Stimulated activated CD8-positive, alpha-beta memory T cell treated with anti-CD3 and anti-CD28 coated beads, Interleukin-12 subunit alpha, Interleukin-12 subunit beta, amount 100 ng/mL, for 1 hour (primary cell): ENCODE measurements at places on chromosomes 7 and 10.

GRCh38 chr10:26566525-26567350, 128.6 kb downstream of the APBB1IP start:
- DNase-seq = no peak

DNA sequence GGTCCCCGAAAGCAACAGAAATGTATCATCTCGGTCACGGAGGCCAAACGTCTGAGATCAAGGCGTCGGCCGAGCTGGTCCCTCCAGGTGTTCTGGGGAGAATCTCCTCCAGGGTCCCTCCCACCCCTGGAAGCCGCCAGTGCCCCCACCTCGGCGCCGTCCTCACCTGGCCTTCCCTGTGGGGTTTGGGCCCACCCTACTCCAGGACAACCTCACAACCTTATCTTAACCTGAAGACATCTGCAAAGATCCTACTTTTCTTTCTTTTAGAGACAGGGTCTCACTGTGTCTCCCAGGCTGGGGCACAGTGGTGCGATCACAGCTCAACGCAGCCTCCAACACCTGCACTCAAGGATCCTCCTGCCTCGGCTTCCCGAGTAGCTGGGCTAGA, 33.4 kb downstream of the ADAP1 start:
- DNase-seq = no peak

DNA sequence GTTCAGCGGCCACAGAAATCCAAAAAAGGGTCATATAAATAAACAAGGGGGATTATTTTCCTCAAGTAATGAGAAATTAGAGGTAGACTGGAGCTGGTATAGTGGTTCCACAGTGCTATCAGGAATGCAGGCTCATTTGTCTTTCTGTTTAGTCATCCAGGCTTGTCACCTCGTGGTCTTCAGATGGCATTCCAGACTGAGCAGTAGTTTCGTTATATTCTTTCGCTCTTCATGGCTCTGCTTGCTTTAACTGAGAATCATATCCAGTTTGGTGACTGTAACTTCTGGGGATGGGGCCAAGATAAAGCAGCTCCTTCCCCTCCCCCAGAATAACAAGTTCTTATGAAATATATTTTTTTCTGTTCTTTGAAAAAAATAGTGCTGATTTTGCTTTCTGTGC, 9.5 kb downstream of the ANKIB1 start:
- no peak for DNase-seq

GRCh38 chr10:49611166-49611815, 1.2 kb downstream of the SLC18A3 start:
- no peak for DNase-seq

GRCh38 chr7:38070718-38071117, 107.3 kb upstream of the STARD3NL start:
- no peak for DNase-seq

DNA sequence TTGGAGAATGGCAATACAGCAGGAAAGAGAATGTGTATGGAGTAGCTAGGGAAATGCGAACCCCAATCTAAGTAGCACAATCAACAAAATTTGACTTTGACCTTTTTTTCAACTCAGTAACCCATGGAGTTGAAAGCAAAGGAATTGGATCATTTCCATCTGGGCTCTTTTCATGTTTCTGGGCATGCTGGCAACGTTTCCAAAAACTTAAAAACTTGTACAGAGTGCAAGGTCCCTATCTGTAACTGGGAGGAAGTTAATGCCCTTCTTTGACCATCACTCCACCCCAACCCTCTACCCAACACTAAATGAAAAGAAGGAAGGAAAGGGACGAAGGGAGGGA, 1.3 kb upstream of the HIBADH start:
- no peak for DNase-seq

DNA sequence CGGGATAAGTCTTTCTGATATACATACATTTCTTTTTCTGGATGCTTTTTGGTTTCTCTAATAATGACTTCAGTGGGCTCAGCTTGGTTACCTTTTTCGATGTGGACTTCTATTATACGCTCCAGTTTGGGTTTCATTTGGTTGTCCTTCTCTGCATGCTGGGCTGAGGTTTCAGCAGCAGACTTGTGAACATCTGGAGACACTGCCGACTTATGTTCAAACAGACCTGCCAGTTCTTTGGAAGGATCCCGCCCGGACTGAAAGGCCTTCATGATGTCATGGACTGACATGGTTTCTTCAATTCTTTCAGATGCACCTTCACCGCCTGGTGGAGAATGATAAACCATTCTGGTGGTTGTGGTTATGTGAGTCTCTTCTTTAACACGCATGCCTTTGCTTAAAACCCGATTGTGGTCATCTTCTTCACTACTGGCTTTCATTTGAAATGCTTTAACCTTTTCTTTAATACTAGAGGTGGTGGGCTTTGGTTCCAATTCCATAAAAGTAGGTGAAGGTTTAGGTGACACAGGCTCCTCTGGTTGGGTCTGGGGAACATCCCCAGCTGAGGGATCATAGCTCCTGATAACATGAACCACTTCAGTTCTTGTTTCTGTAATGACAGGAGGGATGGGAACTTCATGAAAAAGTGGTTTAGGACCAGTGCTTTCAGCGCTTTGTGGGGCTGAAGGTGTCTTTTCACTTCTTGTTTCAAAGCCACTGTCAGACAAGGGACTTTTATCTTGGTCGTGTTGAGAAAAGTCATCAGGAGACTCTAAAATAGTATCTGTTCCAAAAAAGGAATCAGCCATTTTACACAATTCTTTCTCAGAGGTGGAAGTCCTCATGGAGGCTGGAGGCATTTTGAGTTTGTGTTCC, 167.7 kb upstream of the CCDC6 start:
- DNase-seq = no peak
